ENCODE measurements at places on chromosomes 4 and X. TPM values are rescaled to one million over a fixed set of nuclear protein-coding genes. Genes with fewer than 3 reads are reported as not detected.

The ATOH1 gene
- not detected for polyA plus RNA-seq

DNA sequence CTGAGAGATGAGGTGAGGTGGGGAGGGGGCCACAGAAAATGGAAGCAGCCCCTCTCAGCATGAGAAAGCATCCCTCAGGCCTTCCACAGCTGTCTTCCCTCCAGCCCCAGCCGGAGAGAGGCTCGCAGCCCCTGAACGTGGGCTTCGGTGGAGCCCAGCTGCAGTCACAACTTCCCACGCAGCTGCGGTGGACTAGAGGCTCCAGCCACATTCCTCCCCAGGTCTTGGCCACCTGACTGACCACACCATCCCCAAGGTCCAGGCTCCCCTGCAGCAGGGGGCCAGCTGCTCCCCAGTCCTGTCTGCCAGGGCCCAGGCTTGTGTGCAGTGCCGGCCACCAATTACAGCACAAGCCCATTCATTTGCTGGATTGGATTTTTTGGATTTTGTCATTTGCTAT is 212.3 kb upstream of the BCOR start:
- DNase-seq, result no peak

The AKAP17A gene
- polyA plus RNA-seq, result 106 TPM

The CNGA1 gene
- 0.99 TPM for polyA plus RNA-seq

- DNase-seq, result no peak
These were observed 477.6 kb upstream of the GRID2 start for GRCh38 chr4:91826186-91826585.

DNA sequence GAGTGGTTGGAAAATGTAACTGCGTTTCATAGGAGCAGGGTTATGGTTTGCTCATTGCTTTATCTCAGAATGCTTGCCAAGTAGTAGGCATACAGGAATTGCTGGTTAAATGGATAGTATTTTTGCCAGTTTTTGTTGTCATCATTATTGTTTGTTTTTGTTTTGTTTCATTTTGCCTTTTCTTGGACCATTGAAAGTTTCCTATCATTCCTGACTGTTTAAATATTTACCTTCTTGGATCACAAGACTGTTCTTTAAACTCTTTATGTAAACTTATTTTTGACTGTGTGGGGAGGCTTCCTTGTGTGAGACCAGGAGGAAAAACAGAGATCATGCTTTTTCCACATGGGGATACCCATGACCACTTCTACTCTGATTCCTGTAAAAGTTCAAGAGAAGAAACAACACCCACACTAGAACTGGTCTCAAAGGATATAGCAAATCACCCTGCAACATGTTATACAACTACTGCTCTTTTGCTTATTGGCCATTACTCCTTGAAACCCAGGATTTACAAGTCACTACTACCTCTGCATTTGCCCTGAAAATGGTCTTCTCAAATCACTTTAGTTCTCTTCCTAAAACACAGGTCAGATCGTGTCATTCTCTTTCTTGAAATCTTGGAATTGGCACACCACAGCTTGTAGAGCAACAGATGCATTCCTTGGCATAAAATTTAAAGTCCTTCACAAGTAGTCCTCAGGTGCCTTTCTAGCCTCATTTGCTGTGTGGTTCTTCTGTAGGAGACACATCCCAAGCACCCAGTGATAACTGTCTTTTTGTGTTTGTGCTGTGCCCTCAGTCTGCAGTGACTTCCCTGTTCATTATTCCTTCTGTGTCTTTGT is 51.3 kb downstream of the FNIP2 start:
- DNase-seq, result no peak

The VCX gene
- 0.23 TPM for polyA plus RNA-seq

DNA sequence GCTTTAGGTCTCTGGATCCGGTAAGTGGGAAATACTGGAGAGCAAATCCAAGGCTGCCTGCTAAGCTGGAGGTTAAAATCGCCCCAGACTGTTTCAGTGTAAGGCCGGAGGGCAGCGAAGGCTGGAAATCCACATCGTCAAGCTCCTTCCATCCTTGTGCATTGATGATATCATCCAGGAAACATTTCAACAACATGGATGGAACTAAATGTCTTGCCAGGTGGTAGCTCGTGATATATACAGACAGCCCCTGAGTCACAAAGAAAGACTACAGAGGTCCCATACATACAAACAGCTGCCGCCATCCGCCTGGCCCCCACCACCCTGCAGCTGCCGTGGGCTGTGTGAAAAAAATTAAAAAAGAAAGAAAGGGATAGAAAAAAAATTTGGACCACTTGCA is 148.9 kb upstream of the RBPJ start:
- no peak for DNase-seq

- DNase-seq, result no peak
These were observed 39.6 kb downstream of the FAM47C start for GRCh38 chrX:37047776-37048175.

The BDH2 gene
- 46.8 TPM for polyA plus RNA-seq

The GAB3 gene
- 1.2 TPM for polyA plus RNA-seq

- no peak for DNase-seq
These were observed 159.5 kb downstream of the PPP3CA start for GRCh38 chr4:101187841-101188240.

- DNase-seq, result no peak
These were observed 358.4 kb upstream of the MAGEB16 start for GRCh38 chrX:35439692-35440091.

DNA sequence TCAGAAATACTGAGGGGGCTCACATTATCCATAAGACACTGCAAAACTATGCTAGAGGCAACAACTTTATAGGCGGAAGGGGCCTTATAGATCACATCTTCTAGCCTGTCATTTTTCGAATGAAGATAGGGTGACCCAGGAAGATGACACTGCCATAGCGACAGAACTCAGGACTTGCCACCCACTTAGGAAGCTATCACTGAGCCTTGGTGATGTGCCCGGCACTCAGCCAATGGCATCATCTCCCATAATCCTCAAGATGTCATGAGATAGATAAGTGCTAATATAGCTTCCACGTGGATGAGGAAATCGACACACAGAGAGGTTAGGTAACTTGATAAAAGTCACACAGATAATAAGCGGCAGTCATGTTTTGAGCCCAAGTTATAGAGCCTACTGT is 346.6 kb downstream of the DHX15 start:
- DNase-seq, result no peak

- DNase-seq, result no peak
These were observed 25.9 kb upstream of the FAM241A start for GRCh38 chr4:112119353-112119783.

The ERCC6L gene
- polyA plus RNA-seq, result not detected

DNA sequence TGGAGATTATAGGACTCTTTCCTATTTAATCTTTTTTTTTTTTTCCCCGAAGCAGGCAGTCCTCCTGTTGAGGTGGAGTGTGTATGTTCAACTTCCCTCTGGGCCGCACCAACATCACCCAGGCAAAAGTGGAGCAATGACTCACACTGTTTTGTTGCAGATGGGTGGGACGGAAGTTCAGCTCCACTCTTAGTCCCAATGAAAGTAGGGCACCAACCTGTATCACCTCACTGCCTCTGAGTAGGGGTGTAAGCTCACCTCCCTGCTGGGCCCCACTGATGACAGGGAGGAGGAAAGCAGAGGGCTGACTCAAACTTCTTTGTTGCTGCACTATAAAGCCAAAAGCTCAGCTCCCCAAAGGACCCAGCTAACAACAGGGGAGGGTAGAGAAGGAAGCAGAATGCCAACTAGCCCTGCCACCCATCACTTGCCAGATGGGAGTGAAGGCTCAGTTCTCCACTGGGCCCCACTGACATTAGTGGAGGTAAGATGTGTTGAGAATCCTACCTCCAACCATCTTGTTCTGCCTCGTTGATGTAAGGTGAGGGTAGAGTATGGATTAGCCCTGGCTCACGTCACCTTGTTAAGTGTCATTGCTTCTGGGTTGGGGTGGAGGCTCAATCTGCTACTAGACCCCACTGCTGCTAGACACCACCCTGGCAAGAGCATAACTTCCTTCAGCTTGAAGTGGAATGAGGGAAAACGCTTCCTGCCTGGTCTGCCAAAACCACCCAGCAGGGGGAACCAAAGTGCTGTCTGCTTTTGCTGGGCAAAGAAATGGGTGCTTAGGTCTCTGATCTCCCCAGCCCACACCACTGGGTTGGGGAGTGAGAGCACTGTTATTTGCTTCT is 14.1 kb downstream of the RPS6KA3 start:
- peak; percentile 70 for DNase-seq

DNA sequence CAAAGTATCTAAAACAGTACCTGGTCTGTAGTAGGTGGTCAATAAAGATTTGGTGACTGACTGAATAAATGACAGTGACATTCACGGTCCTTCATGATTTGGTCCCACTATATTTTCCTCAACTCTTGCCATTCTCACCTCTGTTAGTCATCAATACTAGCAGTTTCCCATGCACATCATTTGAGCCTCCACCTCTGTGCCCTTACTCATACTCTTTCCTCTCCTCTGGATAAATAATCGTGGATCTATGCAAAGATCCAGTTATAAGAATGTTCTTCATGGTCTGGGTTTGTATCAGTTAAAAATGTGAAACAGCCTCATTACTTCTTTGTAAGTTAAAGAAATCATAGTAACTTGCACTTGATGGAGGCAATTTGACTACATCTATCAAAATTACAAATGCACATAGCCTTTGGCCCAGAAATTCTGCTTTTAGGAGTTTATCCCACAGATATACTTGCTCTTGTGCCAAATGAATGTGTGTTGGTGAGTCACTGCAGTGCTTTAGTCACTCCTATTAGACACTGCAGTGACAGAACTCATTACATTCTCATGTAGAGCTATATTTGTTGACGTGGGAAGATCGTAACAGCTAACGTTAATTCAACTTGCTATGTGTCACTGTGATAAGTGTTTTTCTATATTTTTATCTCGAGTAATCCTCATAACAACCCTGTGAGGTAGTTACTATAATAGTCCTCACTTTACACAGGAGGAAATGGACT is 121.9 kb upstream of the SMIM10 start:
- DNase-seq, result no peak

GRCh38 chr4:164799410-164799809 is 45.5 kb downstream of the SMIM31 start:
- DNase-seq, result no peak

The ANOS1 gene
- 0.23 TPM for polyA plus RNA-seq

- no peak for DNase-seq
These were observed 124.5 kb downstream of the RAPGEF2 start for GRCh38 chr4:159227378-159227777.

GRCh38 chr4:5079581-5079980 is 28.3 kb downstream of the STK32B start:
- no peak for DNase-seq

DNA sequence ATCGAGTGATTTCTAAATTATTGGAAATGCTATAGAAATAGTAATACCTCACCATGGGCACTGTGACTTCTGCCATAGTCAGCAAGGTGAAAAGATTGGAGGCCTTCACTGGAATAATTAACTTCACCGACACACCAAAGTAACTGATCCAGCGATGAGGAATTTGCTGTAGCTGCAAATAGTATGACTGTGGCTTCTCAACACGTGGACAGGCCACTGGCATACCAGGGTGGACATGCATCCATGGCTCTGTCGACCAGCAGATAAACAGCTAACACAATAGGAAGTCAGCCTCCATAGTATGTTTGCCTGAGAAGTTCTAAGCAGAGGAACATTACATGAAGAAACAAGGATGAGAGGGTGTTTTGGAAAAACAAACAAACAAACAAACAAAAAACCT is 10.9 kb upstream of the FAT4 start:
- no peak for DNase-seq

The NSUN7 gene
- polyA plus RNA-seq, result 10.5 TPM

DNA sequence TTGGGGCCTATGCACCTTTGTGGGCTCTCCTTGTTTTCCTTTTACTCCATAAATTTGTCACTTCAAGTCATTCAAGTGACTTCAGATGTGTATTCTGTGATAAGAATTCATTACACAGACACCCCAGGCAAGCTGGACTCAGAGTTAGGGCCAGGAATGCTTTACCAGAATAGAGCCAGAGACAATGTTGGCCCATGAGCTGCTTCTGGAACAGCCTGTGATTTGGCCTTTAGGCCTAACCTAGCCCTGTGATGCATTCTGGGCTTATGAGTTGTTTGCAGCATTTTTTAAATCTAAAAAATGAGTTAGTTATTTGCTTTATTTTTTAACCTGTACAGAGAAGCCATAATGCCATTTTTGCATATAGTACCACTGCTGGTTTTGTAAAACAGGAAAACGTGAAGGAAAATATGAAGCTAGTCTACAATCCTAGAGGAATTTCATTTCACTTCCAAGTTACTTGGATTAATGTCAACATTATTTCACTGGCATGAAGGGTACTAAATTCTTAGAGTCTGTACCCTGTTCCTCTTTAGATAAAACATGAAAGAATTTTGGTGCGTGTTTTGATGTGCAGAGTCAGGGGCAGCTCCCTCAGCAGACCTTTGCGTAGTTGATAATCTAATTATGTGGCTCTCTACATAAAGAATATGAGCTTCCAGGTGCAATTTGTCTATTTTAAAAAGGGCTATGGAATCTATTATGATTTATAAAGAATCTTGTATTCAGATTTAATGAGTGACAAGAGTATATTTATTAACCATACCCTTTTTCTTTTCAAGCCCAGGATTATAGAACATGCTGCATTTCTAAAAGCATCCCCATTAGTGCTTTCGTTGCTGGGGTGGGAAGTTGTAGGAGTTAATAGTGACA is 84.7 kb downstream of the ARHGAP10 start:
- DNase-seq, result no peak

The AADAT gene
- polyA plus RNA-seq, result 5.4 TPM

- DNase-seq, result no peak
These were observed 211.8 kb downstream of the PPP4R3C start for GRCh38 chrX:27251369-27251768.

- no peak for DNase-seq
These were observed 53.2 kb upstream of the NR3C2 start for GRCh38 chr4:148495463-148495862.

The RAB41 gene
- polyA plus RNA-seq, result not detected

The CCDC160 gene
- 0.53 TPM for polyA plus RNA-seq

GRCh38 chrX:130915302-130915701 is 12.3 kb upstream of the ENOX2 start:
- no peak for DNase-seq

DNA sequence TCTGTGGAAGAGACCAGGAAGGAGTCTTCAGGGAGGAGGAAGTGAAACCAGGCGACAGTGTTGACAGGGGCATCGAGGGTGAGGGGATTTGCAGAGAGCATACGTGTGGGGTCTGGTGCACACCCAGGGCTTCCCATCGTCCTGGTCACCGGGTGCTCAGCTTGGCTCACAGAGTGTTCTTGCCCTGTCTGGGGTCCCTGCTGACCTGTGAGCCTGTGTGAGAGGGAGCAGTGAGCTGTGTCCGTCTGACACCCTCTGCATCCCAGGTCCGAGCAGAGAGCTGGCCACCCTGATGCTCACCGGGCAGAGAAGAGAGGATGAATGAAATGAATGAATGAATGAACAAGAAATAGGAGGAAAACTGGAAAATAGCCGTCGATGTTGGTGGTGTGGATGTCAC is 46.5 kb downstream of the CPZ start:
- no peak for DNase-seq
